ENCODE measurements at places on chromosomes 3 and 15. TPM values are rescaled to one million over a fixed set of nuclear protein-coding genes. Genes with fewer than 3 reads are reported as not detected.

Gene GOLGA8T
- total RNA-seq = not detected

DNA sequence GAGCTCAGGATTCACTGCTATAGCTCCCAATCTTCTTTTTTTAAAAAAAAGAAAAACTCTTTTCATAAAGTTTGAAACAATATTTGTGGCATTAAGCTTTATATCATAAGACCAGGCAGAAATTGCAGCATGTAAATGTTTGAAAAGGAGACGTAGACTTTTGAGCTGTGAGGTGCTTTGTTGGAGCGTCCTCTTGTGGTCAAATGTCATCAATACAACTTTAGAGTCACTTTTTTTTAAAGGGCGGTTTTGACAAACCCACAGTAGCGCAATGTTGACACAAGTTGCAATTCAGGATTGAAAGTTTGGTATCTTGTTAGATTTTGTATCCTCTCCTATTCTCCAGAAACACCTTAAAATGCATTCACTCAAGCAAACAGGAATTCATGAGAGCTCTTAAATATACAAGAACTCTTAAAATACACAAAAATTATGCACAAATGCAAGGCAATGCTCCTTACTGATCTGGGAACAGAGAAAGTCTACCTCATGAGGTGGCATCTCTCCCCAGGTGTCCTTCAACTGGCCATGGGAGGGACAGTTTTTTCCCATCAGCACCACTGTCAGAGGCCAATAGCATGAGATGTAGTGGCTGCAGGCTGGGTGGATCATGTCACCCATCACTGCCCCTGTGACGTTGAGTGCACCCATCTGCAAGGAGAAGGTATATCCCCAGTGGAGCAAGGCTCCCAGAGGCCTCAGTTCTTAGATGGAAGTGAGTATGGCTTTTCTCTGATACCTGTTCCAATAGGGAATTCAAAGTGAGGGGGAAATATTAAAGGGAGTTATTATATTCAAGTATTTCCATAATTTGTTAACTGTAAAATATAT lies 70.7 kb downstream of the ANXA2 start:
- no peak for DNase-seq

DNA sequence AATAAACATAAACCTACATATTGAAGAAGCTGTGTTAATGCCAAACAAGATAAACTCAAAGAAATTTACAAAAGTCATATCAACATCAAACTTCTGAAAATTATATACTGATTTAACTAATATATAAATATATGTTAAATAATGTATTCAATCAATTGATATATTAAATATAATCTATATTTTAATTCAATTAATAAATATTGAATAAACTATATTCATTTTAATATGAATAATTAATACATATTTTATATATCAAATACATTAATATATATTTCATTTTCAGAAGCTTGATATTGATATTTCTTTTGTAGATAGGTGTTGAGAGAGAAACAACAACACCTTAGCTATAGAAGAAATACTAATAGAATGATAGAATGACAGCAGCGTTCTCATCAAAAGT lies 768.1 kb downstream of the MECOM start:
- DNase-seq = no peak

Gene ST8SIA2
- total RNA-seq = not detected

DNA sequence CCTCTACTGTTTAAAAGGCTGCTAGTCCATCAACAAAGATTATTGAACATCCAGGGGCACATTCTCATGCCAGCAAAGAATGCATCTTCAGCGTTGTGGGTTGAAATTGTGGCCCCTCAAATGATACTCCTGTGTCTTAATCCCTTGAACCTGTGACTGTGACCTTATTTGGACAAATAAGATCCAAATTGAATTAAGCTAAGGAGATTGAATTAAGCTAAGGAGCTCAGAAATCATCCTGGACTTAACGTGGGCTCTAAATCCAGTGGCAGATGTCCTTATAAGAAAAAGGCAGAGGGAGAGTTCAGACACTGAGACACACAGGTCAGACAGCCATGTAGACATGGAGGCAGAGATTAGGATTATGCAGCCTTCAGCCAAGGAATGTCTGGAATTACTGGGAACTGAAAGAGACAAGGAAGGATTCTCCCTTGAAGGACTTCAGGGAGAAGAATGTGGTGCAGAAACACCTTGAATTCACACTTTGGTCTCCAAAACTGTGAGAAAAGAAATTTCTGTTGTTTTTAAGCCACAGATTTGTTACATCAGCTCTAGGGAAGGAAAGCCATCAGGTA lies 57.3 kb upstream of the SLC24A5 start:
- no peak for DNase-seq

GRCh38 chr3:155481591-155481990 lies 188.1 kb upstream of the STRIT1 start:
- DNase-seq = no peak

DNA sequence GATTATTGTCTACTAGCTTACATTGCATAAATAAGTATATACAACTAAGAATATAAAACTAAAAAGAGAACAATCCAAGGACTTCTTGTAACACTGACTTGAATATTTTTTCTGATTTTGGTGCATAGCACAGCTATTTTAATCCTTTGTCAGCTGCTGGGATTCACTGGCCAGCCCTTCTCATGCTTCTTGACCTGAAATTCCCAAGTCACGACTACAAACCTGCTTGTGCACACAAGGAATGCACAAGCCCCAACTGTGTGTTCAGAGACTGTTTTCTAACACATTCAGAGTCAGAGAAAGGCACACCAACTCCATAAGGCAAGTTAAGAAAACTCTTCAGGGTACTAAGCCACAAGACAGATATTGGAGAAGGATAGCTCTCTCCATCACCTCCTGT lies 80.9 kb downstream of the TNIK start:
- no peak for DNase-seq

GRCh38 chr3:190238871-190239270 lies 83.4 kb downstream of the CLDN1 start:
- DNase-seq = no peak

GRCh38 chr3:103949693-103950092 lies 1417.0 kb upstream of the ALCAM start:
- no peak for DNase-seq

Gene GOLGA6L7
- total RNA-seq = not detected

Gene RHCG
- total RNA-seq = 0.73 TPM

DNA sequence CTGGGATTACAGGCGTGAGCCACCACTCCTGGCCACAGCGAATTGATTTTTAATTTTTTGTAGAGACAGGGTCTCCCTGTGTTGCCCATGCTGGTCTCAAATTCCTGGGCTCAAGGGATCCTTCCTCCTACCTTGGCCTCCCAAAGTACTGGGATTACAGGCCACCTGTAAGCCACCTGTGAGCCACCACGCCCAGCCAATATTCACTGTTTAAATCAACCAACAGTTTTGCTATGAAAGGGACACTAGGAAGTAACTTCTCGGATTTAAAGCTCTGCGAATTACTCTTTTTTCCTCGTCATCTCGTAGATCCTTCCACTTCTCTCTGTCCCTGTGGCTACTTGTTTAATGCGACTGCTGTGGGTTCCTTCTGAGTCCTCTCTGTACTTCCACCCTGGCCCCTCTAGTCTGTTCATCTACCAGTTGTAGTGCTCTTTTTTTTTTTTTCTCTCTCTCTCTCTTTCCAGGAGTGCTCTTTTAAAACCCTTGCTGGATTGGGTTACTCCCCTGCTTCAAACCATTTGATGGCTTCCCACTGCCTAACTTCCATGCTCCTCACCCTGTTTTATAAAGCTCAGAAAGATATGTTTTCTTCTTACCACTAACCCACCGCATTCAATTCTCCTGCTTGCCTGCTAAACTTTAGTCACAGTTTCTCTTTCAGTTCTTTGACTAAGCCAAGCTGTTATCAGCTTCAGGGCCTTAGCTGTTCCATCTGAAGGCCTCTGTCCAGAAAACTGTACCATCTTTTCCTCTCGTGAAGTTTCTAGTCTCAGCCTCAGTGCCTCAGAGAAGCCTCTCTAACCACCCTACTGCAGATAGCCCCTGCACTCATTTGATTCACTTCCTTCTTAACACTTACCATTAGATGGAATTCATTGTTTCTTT lies 12.4 kb downstream of the RTF1 start:
- no peak for DNase-seq

Data from stomach (tissue), 19 donors.